Activated naive CD8-positive, alpha-beta T cell treated with anti-CD3 and anti-CD28 coated beads, Interleukin-2, amount 50 U/mL, for 16 hours (primary cell): ENCODE measurements at places on chromosomes 7 and 10.

GRCh38 chr7:21690705-21691104 is 147.9 kb downstream of the DNAH11 start:
- no peak for DNase-seq

- no peak for DNase-seq
These were observed 352.1 kb downstream of the FRMD4A start for GRCh38 chr10:13978533-13979115.

DNA sequence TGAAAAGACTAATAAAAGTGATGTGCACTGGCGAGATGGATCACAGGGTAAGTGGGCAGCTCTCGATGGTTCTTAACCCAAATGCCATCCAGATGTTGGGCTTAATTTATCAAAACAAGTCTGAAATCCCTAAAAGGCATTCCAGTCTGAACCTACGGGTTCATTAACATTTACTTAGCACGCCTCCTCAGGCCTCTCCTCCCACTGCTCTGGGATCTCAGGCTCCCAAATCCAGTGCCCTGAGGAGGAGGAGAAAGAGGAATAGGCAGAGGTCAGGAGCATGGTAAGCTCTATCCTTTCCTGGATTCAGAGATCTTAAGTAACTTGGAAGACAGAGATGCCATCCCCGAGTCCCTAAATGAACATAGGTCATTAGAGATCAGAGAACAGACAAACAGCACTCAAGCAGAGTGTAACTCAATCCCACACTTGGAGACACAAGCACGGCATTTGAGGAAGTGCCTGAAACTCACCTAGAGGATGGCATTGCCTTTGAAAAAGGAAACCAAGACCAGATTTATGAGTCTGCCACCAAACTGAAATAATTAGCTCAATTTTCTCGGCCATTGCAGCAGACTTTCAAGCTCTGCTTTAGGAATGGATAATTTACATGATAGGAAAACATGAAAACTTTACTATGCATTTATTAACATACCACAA is 140.9 kb downstream of the CXCL12 start:
- no peak for DNase-seq

- DNase-seq, result no peak
These were observed 3.2 kb downstream of the HOXA11 start for GRCh38 chr7:27181795-27182275.

DNA sequence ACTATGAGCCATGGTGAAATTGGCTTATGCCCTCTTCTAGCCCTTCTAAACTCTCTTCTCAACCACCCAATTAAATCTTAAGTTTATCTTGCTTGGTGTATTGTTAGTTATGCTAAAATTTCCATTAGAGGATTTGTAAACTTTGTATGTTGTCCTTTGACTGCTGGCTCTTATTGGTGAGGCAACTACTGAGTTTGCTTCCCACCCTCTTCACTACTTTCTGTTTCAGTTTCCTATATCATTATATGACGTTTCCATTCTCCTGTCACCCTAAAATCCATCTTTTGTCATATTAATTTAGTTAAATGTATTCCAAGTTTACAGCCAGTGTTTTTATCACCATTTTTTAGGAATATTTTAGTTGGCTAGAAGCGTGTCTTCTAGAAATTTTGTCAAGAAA is 80.9 kb upstream of the VWC2 start:
- no peak for DNase-seq

DNA sequence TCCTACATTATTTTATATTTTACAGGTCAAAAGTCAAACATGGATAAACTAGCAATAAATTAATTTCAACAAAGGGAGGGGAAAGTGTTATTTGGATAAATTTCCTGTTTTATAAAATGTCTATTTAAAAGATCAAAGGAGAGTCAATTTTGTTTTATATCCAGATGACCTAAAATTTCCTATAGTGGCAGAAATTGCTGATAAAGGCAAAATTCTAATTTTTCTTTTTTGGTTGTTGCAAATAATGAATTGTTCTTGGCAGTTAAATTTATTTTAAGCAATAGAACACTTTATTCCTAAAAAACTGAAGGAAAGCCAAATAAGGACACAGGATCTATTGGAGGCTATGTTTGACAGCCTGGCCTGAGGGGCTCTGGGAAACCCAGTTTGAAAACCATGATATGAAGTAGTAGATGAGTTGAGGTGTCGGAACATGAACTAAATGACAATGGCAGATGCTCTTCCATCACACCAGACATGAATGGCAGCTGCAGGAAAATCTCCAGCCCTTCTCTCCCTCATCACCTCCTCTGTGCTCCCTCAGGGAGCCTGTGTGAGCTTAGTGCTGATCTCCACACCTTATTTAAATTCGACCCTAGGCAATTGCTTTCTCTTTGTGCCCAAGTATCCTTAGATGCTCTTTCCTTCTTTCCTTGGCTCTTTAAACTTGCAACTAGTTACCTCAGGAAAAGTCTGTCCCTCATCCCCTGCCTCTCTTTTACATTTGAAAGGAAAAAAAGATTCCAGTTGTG is 395.0 kb downstream of the THSD7A start:
- DNase-seq, result no peak

GRCh38 chr10:105185161-105185560 is 544.1 kb downstream of the SORCS3 start:
- DNase-seq, result no peak

GRCh38 chr10:80463868-80464267 is 9.8 kb downstream of the TSPAN14 start:
- no peak for DNase-seq

- no peak for DNase-seq
These were observed 33.9 kb downstream of the MALSU1 start for GRCh38 chr7:23332910-23333612.

DNA sequence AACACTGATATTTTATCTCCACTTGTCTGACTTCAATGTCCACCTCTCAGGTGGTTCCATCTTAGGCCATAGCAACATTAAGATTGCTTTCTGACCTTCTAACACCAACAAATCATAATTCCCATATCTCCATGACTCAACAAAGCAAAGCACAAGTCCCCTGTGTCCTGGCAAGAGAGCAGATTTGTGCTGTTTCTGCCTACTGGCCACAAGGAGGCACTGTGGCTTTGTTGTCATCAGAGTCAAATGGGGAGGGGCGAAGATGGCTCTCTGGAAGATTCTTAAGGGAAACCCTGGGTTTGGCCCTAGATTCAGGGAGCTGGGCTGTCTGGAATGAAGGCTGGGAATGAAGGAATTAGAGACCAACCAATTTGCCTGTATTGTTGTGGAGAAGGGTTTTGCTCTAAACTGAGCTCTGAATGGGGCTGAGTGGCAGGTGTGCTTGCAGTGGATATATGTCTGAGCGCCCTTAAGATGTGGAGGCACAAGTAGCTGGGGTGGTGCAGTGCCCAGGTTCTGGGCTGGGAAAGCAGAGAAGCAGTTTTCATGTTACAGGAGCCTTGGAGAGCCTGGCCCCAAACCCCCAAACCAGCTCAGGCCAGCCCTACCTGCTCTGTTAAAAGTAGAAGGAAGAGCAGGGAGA is 154.8 kb upstream of the PRSS58 start:
- DNase-seq, result no peak

DNA sequence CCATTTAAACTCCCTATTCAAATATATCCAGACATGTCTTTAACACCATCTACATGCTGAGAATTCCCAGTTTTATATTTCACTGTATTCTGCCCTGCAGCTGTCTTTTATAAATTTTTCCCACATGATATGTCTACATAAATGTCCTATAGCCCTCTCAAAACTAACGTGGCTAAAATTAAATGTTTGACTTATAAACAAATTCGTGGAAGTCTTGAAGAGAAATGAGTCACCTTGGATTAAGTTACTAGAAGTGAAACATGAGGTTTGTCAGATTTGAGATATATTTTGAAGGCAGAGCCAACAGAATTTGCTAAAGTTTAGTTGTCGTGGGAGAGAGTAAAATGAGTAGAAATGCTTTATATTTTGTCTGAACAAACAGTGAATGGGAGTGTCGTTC is 386.9 kb upstream of the CNTNAP2 start:
- DNase-seq, result no peak

GRCh38 chr7:86972072-86972471 is 87.4 kb downstream of the ELAPOR2 start:
- no peak for DNase-seq

DNA sequence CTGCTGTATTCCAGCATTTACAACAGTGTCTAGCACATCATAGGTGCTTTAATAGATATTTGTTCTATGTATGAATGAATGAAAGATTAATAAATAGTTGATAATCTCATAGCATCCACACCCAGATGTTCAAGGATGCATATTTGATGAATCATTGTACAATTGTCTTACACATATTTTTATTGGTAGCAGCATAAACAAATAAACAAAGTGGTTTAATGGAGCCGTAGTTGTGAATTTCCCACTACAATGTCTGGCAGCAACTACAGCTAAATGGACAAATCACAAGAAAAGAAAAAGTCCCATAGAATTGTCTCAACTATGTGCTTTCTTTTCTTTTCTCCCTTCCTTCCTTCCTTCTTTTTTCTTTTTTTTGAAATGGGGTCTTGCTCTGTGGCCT is 150.8 kb downstream of the NRP1 start:
- DNase-seq, result no peak

GRCh38 chr10:49577182-49577925 is 32.8 kb upstream of the SLC18A3 start:
- no peak for DNase-seq

DNA sequence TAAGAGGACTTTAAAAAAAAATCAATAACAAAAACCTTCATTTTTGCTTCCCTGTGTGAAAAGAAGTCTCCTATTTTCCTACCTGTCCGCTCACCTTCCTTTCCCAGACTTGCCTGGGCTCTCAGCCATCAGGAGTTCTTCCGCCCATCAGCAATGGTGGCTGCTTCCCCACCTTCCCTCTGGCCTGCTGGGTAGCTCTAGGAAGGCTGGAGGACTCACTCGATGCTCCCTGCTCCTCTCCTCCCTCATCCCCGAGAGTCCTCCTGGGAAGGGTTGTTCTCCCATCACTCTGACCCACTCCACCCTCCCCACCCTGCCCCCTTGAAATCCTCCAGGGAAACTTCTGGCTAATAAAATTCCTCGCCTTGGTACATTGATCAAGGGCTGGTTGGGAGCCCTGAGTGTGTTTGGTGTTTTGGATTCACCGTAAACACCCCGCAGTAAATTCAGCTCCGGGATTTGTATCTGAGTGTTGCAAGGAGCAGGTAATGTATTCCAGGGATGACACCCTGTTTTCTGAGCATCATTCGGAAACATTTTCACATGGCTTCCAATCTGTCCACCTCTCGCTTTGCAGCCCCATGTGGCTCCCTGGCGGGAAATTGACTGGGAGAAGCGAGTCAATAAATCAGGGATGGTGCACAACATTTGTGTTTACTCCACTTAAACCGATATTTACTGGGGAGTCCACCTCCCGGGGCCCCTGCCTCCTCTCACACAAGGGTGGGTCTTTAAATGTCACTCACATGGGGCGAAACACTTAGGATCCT is 126.4 kb upstream of the SDK1 start:
- DNase-seq, result no peak

GRCh38 chr7:150969475-150969874 is 8.6 kb downstream of the KCNH2 start:
- DNase-seq, result no peak
